Lower lobe of right lung (tissue), 2 donors: ENCODE measurements at places on chromosomes 5 and 9.

- DNase-seq, result no peak
Observed at GRCh38 chr9:133647148-133647547, 11.0 kb downstream of the DBH start.

GRCh38 chr5:98458726-98459125 lies 314.7 kb upstream of the RGMB start:
- no peak for DNase-seq

- no peak for DNase-seq
Observed at GRCh38 chr5:139767960-139768359, 27.6 kb upstream of the PSD2 start.

- no peak for DNase-seq
Observed at GRCh38 chr5:67146574-67146973, 50.0 kb downstream of the CD180 start.

DNA sequence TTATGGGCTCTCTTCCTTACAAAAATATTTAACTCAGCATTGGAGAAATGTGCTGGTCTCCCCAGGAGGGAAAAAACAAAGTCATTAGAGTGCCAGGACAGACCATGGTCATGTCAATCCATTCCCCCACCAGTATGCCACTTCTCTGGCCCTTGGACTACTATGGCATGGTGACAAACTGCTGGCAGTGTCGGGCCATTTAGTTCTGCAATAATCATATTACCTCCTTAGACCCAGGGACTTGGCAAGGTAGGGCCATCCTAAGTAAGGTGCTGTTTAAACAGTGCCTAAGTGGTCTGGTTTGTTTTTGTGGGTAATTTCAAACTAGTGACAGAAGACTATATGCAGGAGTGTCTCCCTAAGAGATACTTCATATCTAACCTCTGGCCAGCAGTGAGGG lies 177.8 kb upstream of the STK32A start:
- DNase-seq, result no peak

- no peak for DNase-seq
Observed at GRCh38 chr9:108443741-108444140, 412.0 kb downstream of the ACTL7B start.

DNA sequence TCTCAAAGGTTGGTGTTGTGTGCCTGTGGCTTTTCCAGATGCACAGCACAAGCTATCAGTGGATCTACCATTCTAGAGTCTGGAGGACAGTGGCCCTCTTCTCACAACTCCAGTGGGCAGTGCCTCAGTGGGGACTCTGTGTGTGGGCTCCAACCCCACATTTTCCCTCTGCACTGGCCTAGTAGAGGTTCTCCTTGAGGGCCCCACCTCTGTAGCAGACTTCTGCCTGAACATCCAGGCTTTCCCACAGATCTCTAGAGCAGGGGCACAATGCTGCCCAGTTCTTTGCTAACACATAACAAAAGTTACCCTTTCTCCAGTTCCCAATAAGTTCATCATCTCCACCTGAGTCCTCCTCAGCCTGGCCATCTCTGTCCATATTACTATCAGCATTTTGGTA lies 102.1 kb upstream of the ANKRD55 start:
- DNase-seq, result no peak

- DNase-seq, result no peak
Observed at GRCh38 chr9:89427621-89428221, 70.2 kb downstream of the SEMA4D start.

DNA sequence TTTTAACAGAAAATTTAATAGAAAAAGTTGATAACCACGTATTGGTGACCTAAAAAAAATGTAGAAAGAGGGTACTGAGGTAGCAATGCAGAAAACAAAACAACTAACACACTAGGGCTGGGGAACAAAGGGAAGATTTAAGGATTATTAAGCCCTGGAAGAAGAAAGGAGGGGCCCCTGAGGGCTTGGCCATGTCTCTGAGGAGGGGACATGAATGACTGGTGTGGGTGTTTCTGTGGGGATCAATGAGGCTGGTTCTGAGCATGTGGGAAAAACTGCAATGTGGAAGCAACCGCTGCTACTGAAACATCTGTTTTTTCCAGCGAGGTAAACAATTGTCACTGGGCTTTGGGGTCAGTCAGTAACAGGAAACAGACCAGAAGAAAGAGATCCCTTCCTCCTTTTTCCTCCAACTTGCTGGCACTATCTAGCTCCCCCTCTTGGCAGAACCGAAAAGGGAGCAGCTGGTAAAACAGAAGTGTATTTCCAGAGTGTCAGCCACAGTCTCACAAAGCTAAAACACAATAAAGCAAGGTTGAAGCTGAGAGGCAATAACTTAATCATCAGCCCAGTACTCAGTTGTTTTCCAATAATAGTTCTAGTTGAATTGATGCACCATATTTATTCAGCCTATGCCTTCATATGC lies 48.3 kb downstream of the ATPSCKMT start:
- no peak for DNase-seq

DNA sequence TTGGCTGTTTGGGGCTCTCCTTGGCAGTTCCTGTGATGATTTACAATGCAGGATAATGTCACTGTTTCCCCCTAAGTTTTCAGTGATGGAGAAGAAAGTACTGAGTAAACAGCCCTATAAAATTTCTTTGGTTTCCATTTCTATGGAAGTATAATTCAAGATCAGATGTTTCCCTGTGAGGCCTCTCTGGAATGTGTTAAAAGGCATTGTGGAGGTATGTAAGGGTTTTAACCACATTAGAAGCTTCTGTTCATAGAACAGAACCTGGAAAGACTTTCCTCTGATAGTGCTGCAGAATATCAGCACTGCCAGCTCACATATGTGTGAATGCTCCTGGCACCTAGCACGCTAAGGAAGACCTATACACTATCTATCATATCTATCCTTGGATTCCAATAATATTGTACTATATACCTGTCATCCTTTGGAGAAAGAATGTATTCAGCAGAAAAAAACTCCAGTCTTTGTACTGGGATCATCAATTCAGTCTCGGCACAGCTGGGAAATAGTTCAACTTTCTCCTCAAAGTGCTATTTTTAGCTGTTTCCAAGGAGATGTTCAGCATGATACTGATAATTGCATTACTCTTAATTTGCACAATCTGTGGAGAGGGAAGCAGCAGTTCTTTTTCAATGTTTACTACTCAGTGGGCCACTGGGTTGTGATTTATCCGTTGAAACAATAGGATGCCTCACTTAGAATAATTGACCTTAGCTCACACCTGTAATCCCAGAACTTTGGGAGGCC lies 21.9 kb downstream of the TTC1 start:
- no peak for DNase-seq

GRCh38 chr9:113409481-113409880 lies 994 bp downstream of the POLE3 start:
- DNase-seq, result no peak

- DNase-seq, result peak; percentile 73
Observed at GRCh38 chr9:98087420-98088354, 31.2 kb downstream of the NANS start.

DNA sequence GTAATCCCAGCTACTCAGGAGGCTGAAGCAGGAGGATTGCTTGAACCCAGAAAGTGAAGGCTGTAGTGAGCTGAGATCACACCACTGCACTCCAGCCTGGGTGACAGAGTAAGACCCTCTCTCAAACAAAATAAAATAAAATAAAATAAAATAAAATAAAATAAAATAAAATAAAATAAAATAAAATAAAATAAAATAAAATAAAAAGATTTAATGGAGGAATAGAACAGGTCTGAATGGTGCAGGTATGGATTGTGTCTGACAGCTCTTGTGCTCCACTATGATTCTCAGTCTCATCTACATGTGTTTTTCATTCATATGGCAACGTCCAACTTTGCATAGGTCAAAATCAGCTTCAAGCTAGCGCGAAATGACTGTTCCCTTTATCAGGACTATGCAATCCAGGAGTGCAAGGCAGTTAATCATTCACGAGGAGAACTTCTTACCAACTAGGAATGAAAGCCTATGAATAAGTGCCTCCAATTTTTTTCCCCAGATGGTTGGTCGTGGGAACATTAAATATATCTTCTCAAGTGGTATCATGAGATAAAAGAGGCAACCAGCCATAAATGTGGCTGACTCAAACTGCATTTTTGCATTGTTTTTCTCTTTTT lies 1392.3 kb upstream of the CDH9 start:
- no peak for DNase-seq

GRCh38 chr9:77882294-77882693 lies 149.3 kb downstream of the GNAQ start:
- DNase-seq, result no peak

DNA sequence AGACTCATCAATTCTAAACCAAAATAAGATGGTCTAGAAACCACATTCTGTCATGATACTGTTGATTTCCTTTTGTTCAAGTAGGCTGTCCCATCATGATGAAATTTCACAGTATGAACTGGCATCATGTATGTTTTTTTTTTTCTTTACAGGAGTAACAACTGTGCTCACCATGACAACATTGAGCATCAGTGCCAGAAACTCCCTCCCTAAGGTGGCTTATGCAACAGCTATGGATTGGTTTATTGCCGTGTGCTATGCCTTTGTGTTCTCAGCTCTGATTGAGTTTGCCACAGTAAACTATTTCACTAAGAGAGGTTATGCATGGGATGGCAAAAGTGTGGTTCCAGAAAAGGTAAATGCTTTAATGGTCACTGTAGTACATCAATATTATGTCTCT lies 47.6 kb downstream of the GABRA1 start:
- DNase-seq, result no peak

- DNase-seq, result no peak
Observed at GRCh38 chr9:32345243-32345642, 39.2 kb upstream of the ACO1 start.

GRCh38 chr5:170339780-170340167 lies 42.2 kb upstream of the LCP2 start:
- no peak for DNase-seq

- no peak for DNase-seq
Observed at GRCh38 chr5:81222285-81222684, 10.8 kb upstream of the CKMT2 start.

GRCh38 chr5:151825445-151825844 lies 53.7 kb downstream of the G3BP1 start:
- DNase-seq, result no peak

DNA sequence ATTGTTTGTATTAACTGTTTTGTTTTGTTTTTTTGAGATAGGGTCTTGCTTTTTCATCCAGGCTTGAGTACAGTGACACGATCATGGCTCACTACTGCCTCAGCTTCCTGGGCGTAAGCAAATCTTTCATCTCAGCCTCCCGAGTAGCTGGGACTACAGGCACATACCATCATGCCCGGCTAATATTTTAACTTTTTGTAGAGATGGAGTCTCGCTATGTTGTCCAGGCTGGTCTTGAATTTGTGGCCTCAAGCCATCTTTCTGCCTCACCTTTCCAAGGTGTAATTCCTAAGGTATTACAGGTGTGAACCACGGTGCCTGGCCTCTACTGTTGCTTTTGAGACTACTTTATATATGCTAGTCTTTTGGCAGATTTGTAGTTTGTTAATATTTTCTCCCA lies 8.4 kb downstream of the RCL1 start:
- no peak for DNase-seq

DNA sequence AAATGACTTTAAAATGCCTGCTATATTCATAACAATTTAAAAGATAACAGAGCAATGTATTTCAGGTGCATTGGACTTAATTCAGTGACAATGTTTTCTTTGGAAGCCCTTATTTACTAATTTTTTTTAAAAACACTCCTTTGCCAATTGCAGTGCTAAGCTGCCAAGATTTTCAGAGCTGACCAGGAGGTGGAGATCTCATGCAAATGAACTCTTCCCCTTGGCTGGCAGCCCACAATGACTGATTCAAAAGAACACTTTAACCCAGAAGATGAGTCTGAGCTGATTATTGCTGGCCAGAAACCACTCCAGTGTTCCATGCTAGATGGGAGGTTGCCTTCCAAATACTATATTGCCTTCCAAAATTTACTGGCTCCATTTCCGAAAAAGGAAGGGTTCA lies 128.3 kb upstream of the CCNH start:
- DNase-seq, result no peak

- no peak for DNase-seq
Observed at GRCh38 chr5:30103452-30104202, 1089.9 kb upstream of the CDH6 start.

DNA sequence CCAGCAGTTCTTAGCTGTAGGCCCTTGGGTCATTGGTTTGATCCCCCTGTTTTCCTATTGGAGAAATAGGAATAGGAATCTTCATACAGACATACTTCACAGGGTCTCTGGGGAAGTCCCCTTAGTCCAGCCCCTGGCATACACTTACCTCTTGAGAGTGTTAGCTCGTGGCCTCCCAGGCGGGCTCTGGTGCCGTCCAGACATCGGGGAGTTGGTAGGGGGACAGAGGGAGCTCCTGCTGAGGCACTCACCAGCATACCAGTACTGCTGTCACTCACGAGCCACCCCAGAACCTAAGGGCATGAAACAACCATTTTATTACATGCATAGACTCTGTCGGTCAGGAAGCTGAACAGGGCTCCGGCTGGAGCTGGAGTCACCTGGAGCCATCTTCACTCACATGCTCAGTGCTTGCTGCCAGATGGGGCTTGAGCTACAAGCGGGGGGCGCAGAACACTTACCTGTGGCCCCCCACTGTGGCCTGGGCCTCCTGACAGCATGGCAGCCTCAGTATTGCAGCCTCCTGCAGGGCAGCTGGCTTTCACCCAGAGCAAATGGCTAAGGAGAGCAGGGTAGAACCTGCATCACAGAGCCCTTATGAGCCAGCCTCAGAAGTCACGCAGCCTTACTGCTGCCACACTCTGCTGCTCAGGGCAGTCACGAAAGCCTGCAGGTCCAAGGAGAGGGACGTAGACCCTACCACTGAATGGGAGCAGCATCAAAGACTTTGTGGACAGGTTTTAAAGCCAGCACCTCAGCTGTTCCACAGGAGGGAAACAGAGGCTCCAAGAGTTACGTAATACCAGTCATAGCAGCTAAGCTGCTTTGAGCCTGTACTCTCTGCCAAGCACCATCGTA lies 58.3 kb upstream of the ANGPTL2 start:
- DNase-seq, result peak; percentile 36

DNA sequence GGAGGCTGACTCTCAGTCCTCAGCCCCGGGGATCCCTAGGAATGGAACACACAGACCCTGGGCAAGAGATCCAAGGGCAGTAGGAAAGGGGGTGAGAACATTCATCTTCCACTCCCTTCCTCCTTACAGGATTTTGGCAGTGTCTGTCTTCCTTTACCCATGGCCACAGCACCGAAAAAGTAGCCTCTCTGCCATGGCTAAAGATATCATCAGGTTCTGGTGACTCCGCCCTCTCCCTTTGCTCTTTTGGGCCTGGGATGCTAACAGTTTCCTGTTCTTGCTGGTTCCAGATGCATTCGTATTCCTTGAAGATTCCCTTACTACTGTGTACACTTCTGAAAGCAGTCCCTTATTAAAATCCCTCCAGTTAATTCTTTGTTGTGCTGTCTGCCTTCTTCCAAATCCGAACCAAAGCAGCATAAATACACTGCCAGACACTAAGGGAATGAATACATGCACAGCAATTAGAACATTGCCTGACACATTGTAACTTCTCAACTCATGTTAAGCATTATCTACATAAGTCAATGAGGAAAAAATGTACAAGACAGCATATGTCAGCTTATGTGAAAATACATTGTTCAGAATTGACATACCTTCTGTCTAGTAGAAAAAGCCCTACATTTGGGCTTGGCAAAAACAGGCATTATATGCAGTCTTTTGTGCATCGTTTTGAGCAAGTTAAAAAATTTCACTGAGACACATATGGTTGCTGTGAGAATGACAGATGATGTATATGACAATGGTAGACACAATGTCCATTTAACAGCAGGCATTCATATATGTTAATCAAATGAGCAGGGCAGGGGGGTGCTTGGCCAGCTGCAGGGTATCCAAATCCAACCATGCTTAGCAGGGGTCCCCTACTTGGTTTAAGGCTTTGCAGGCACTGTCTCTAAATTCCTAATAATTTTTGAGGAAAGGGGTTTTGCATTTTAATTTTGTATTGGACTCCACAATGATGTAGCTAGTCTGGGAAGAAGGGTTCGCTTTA lies 58.8 kb upstream of the RAI14 start:
- no peak for DNase-seq
